Calu3 (cell line): ENCODE measurements at places on chromosomes 5 and 9. TPM values are rescaled to one million over a fixed set of nuclear protein-coding genes. Genes with fewer than 3 reads are reported as not detected.

C7 gene
- total RNA-seq, result not detected in 2 replicates

DNA sequence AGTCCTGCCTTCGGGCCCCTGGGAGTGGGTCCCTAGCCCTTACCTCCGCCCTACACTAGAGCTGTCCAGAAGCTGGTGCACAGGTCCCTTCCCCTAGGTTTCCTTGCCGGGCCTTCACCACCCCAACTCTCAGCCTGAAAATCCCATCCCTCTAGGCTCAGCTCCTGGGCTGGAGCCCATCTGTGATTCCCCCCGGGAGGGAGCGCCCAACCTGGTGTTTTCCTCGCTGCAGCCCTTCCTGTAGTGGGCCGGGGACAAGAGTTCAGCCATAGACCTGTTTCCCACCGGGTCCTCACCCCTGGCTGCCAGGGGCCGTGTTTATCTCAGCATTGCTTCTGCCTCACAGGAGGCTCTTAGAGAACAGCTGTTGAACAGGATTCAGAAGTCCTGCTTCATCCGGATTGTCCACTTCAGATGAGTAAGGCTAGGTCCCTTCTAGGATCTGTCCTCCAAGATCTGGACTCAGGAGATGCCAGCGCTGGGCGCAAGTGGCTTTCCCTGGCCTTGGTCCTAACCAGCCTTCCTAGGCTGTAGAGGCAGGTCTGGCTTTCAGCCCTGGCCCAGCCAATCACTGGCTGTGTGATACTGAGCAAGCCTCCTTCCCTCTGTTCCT is 965 bp downstream of the GLIPR2 start:
- DNase-seq, result no peak
- peaks cover 8% of the 10 kb centered on the region for H3K4me1 ChIP-seq
- peaks cover 6% of the 10 kb centered on the region for H3K36me3 ChIP-seq
- peak overlapping the region; percentile 75 for H3K4me3 ChIP-seq
- H3K27me3 ChIP-seq, result peaks cover 24% of the 10 kb centered on the region
- no peak overlapping the region for H3K27ac ChIP-seq

- H3K4me1 ChIP-seq, result peaks cover 29% of the 10 kb centered on the region
- H3K27me3 ChIP-seq, result no peaks in the 10 kb centered on the region
- H3K27ac ChIP-seq, result peak overlapping the region; percentile 30
- H3K36me3 ChIP-seq, result no peaks in the 10 kb centered on the region
Measured at GRCh38 chr9:72443855-72444254, 77.6 kb upstream of the TMC1 start.

DNA sequence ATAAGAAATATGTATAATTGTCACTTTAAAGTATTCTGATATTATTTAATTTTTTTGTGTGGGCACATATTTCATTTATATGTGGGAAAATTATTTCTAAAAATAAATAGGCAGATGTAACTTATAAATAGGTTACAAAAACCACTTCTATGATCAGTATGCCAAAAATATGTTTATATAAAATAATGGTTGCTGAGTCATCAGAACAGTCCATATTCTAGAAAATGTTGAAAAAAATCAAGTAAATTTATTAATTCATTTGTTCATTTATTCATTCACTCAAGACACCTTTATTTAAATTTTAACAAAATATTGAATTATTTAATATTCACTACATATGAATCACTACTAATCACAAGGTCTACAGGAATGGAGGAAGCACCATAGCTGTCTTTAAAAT is 1387.3 kb upstream of the C9orf72 start:
- H3K36me3 ChIP-seq, result no peaks in the 10 kb centered on the region
- H3K4me3 ChIP-seq, result no peak overlapping the region
- H3K4me1 ChIP-seq, result peaks cover 15% of the 10 kb centered on the region
- no peaks in the 10 kb centered on the region for H3K27me3 ChIP-seq
- H3K27ac ChIP-seq, result no peak overlapping the region

GRCh38 chr9:121545875-121546423 is 46.3 kb upstream of the GGTA1 start:
- H3K27ac ChIP-seq, result no peak overlapping the region
- peaks cover 15% of the 10 kb centered on the region for H3K27me3 ChIP-seq
- H3K36me3 ChIP-seq, result no peaks in the 10 kb centered on the region
- peaks cover 3% of the 10 kb centered on the region for H3K4me1 ChIP-seq

DIRAS2 gene
- 1.5 and 1.7 TPM in 2 replicates for total RNA-seq

- H3K4me3 ChIP-seq, result no peak overlapping the region
- H3K27ac ChIP-seq, result no peak overlapping the region
- H3K36me3 ChIP-seq, result no peaks in the 10 kb centered on the region
- H3K4me1 ChIP-seq, result no peaks in the 10 kb centered on the region
Measured at GRCh38 chr5:31581498-31582099, 49.5 kb downstream of the C5orf22 start.

- DNase-seq, result no peak
- no peaks in the 10 kb centered on the region for H3K36me3 ChIP-seq
- no peak overlapping the region for H3K4me3 ChIP-seq
- H3K27me3 ChIP-seq, result no peaks in the 10 kb centered on the region
Measured at GRCh38 chr9:91301161-91301560, 60.6 kb downstream of the AUH start.

DNA sequence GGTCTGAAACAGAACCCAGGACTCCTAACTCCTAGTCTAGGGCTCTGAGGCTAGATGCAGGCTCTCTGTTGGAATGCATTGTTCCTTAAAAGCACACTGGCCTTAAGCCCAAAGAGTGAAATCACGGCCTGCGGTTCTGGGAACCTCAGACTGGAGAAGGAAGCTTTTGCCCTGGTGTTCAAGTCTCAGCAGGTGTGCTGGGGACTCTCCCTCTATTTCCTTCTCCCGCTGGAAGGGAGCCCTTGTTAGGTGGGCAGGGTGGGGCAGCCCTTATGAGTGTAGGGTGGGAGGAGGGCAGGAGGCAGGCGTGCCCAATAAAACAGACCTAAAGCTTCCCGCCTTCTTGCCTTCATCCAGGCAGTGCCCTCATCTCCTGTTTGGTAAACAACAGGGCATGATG is 1.8 kb upstream of the PPARGC1B start:
- DNase-seq, result no peak
- no peak overlapping the region for H3K4me3 ChIP-seq
- H3K27me3 ChIP-seq, result peaks cover 29% of the 10 kb centered on the region
- peaks cover 32% of the 10 kb centered on the region for H3K36me3 ChIP-seq

DNA sequence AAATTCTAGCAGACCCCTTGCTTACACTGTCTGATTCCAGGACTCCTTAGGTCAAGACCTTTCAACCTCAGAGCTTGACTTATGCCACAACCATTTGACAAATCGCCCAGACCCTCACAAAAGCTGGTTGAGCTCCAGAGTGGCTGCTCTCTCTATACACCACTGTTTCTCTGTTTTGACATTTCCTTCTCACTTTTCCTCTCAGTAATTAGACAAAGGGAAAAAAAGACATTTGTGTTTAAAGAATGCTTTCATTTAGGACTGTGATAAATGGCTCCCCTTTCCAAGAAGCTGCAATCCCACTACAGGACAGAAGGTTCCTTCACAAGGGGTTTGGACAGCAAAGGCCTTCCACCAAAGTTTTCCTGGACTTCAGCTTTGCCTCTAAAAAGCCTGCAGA is 601.3 kb downstream of the NR2F1-AS1 start:
- peaks cover 19% of the 10 kb centered on the region for H3K4me1 ChIP-seq
- no peak overlapping the region for H3K27ac ChIP-seq
- no peak for DNase-seq
- H3K36me3 ChIP-seq, result no peaks in the 10 kb centered on the region

PCDHGB3 gene
- 1.2 and 1.6 TPM in 2 replicates for total RNA-seq

GRCh38 chr5:163619273-163619934 is 114.0 kb downstream of the MAT2B start:
- H3K4me3 ChIP-seq, result no peak overlapping the region
- DNase-seq, result no peak
- no peaks in the 10 kb centered on the region for H3K36me3 ChIP-seq
- H3K4me1 ChIP-seq, result no peaks in the 10 kb centered on the region
- peaks cover 19% of the 10 kb centered on the region for H3K27me3 ChIP-seq
- no peak overlapping the region for H3K27ac ChIP-seq

DNA sequence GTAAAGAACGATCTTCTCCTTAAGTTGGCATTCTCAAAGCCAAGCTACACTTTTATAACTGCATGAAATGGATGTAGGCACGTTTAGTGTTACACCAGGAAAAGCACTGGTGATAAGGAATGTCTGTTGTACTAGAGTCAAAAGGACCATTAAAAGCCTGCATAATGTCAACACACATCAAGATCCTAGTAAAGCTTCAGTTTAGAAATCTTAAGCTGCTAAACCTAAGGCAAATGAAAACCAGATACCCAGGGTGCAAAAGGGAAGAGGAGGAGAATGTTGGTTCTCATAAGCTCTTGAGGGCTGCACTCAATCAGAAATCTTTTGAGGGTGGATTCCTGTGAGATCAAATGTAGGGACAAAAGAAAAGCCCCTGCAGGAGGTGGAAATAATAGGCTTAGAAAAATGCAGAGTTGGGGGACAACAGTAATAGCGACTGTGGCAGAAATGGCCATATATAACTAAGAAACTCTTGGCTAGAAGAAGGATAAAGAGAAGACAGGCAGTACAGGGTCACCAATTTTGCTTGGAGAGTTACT is 148.2 kb downstream of the FBXL17 start:
- H3K36me3 ChIP-seq, result no peaks in the 10 kb centered on the region
- peaks cover 6% of the 10 kb centered on the region for H3K4me1 ChIP-seq
- H3K27ac ChIP-seq, result no peak overlapping the region
- no peaks in the 10 kb centered on the region for H3K27me3 ChIP-seq

GRCh38 chr9:69546265-69546664 is 125.9 kb downstream of the APBA1 start:
- no peaks in the 10 kb centered on the region for H3K36me3 ChIP-seq
- H3K27me3 ChIP-seq, result no peaks in the 10 kb centered on the region
- H3K27ac ChIP-seq, result no peak overlapping the region
- peak; percentile 46 for DNase-seq
- H3K4me3 ChIP-seq, result no peak overlapping the region

- H3K36me3 ChIP-seq, result peaks cover 54% of the 10 kb centered on the region
- H3K4me1 ChIP-seq, result peaks cover 43% of the 10 kb centered on the region
- peak overlapping the region; percentile 97 for H3K4me3 ChIP-seq
- no peak for DNase-seq
- peak overlapping the region; percentile 91 for H3K27ac ChIP-seq
Measured at GRCh38 chr5:149141957-149142851, 911 bp downstream of the ABLIM3 start.

GRCh38 chr9:84235511-84235910 is 105.0 kb downstream of the SLC28A3 start:
- no peak overlapping the region for H3K27ac ChIP-seq
- H3K36me3 ChIP-seq, result no peaks in the 10 kb centered on the region
- H3K27me3 ChIP-seq, result no peaks in the 10 kb centered on the region

ESM1 gene
- not detected in 2 replicates for total RNA-seq

DNA sequence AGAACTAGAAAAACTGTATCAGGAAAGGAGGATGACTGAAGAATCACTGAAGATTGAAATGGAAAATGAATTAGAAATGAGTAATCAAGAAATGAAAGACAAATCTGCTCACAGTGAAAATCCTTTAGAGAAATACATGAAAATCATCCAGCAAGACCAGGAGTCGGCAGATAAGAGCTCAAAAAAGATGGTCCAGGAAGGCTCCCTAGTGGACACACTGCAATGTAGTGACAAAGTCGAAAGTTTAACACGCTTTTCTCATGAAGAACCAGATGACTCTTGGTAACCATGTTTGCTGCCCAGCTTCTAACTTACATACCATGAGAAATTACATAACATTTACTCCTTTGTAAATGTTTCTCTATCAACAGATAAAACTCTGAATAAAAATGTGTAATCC is 37.1 kb downstream of the CPLANE1 start:
- no peak overlapping the region for H3K4me3 ChIP-seq
- no peak for DNase-seq
- H3K4me1 ChIP-seq, result no peaks in the 10 kb centered on the region
- H3K27ac ChIP-seq, result no peak overlapping the region
- H3K36me3 ChIP-seq, result no peaks in the 10 kb centered on the region
- H3K27me3 ChIP-seq, result no peaks in the 10 kb centered on the region

FAM174A gene
- total RNA-seq, result 13.3 and 16.4 TPM in 2 replicates

DNA sequence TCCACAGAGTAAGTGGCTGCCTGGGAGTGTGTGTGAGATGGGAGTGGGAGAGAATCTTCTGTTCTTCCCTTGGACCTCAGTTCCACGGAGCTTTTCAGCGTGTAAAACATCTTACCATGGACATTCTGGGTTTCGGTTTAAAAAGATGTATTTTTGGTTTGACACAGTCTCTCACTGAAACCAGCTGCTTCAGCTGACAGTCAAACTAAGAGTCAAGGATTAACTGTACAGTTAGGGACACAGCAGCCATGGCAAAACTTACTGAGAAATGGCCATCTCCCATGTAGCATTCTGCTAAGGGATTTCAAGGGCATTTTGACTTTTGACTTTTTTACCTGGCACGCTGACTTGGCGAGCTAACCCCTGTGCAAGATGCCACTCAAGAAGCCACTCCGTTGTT is 93.8 kb upstream of the IL12B start:
- no peak overlapping the region for H3K27ac ChIP-seq
- H3K4me3 ChIP-seq, result no peak overlapping the region
- no peaks in the 10 kb centered on the region for H3K4me1 ChIP-seq
- H3K36me3 ChIP-seq, result no peaks in the 10 kb centered on the region
- peaks cover 44% of the 10 kb centered on the region for H3K27me3 ChIP-seq
- DNase-seq, result no peak

DNA sequence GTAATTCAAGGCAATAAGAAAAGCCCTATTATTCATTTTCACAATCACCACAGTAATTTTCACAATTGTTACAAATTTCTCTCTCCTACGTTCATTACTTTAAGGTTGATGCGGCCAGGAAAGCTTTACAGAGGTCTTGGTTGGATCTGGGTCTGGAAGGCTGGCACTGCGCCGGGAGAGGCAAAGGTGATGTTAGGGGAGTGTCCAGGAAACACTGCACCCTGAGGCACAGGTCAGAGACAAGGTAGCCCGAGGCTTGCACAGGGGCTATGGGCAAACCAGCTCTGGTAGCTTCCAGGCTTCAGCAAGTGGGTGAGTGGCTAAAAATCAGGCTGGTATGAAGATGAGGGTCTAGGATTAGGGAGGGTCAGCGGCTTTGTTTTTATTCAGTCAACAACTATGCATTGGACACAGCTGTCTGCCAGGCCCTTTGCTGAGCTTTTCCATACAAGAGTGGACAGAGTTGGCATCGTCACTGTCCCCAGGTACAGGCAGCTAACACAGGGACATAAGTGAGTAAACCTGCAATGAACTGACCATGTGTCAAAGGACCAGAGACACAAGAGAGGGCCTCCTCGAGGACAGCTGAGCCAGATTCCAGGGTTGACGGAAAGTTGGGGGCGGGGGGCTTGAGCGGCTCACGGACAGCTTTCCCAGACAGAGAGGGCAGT is 12.4 kb upstream of the TENT4A start:
- H3K4me3 ChIP-seq, result peak overlapping the region; percentile 27
- H3K4me1 ChIP-seq, result peaks cover 19% of the 10 kb centered on the region
- DNase-seq, result no peak
- H3K27ac ChIP-seq, result peak overlapping the region; percentile 9

RGS7BP gene
- not detected in 2 replicates for total RNA-seq

FAM163B gene
- not detected in 2 replicates for total RNA-seq

C9 gene
- total RNA-seq, result not detected in 2 replicates

- no peak overlapping the region for H3K4me3 ChIP-seq
- DNase-seq, result no peak
- no peaks in the 10 kb centered on the region for H3K36me3 ChIP-seq
- no peak overlapping the region for H3K27ac ChIP-seq
- peaks cover 41% of the 10 kb centered on the region for H3K4me1 ChIP-seq
Measured at GRCh38 chr5:95725071-95725820, 5.9 kb upstream of the RHOBTB3 start.

CD180 gene
- not detected in 2 replicates for total RNA-seq

GRCh38 chr9:132730054-132731033 is 60.1 kb downstream of the GTF3C4 start:
- H3K36me3 ChIP-seq, result no peaks in the 10 kb centered on the region
- DNase-seq, result no peak
- H3K4me1 ChIP-seq, result no peaks in the 10 kb centered on the region
- no peak overlapping the region for H3K4me3 ChIP-seq
- no peak overlapping the region for H3K27ac ChIP-seq

- H3K4me1 ChIP-seq, result no peaks in the 10 kb centered on the region
- no peaks in the 10 kb centered on the region for H3K36me3 ChIP-seq
- H3K27ac ChIP-seq, result no peak overlapping the region
- peaks cover 17% of the 10 kb centered on the region for H3K27me3 ChIP-seq
- no peak for DNase-seq
Measured at GRCh38 chr5:110333384-110333783, 393.1 kb downstream of the TMEM232 start.

PCDH1 gene
- 146 and 167 TPM in 2 replicates for total RNA-seq

TMEFF1 gene
- total RNA-seq, result 1.7 TPM in 2 replicates
